NCI-H345 (cell line): ENCODE measurements at places on chromosomes 1 and 21.

DNA sequence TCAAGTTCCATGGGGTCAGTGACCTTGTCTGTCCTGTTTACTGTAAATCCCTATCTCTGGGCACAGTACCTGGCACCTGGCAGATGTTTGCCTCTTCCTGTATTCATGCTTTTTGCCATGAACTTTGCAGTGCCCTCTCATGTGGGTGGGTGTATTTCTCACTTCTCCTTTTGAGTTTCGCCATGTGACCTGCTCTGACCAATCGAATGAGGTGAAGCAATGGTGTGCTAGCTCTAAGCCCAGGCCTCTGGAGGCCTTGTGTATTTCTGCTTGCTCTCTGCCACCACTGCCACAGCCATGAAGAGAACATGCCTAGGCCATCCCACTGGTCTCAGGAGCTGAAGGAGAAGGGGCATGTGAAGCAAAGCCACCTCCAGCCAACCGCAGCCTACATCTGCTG, 185.5 kb upstream of the ZC3H12A start:
- DNase-seq = no peak

DNA sequence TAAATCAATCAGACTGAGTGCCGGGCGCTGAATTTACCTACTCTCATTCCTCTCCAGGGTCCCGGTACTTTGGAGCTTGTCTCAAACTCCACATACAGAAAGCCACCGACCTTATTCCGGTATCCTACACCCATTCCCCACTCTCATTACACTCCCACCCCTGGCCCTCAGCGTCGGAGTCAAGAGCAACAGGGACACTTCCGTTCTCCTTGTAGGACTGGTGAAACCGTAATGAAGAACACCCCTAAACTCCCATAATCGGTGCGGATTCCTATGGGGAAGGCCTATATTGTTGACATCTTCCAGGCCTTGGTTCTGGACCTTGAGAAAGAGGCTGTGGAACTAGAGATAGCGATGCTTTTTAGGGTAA, 798 bp downstream of the ZBED6 start:
- peak; percentile 36 for DNase-seq

DNA sequence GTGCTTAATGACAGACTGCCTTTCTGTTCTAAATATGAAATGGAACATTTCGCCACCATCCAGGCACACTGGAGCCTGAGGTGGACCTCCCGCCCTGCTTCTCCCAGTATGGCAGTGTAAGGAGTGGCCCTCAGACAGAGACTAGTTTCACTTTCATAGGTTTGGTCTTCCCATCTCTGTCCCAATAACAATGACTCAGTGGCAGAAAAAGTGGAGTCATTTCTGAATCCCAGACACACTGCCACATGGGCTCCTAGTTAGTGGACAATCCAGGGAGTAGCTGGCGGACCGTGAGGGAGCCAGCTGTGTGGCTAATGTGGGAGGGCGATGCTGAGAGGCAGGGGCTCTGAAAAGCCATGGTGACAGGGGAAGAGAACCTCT, 95.6 kb upstream of the TSPAN2 start:
- no peak for DNase-seq

DNA sequence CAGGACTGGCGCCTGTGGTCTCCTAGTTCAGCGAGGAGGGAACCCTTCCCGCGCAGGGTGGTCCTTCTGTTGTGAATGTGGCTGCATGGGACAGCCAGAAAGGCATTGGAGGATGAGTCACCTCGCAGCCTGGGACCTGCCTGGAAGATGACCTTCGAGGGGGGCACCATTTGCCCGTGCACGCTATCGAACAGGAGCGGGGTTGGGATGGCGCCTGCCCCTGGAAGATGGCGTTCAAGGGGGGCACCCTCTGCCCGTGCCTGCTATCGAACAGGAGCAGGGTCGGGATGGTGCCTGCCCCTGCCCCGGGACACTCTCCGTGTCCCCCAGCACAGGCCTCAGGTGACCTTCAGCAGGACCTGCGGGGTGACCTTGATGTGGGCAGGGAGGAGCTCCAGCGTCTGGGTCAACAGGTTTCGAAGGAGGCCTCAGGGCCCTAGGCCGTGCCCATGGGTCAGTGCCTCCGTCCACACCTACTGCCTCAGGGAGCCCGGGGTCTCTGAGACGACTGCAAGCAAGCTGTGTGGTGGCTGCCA, 1.7 kb upstream of the ACTRT2 start:
- no peak for DNase-seq

DNA sequence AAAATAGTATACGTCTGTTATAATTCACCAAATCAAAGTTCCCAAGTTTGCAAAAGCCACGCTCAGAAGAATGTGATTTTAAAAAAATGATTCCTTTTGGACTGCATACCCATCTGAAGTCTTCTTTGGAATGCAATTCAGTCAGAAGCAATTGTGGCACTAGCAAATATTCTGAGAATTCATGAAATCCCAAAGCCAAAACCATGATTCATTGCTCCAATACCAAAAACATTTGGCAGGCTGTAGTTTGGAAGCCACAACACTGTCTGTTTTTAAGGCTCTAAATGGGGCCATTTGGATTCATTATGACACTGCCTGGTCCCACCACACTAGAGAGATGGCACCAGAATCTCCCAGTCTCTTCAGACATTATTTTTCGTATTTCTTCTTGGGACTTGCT, 21.8 kb upstream of the LRRC53 start:
- DNase-seq = no peak

DNA sequence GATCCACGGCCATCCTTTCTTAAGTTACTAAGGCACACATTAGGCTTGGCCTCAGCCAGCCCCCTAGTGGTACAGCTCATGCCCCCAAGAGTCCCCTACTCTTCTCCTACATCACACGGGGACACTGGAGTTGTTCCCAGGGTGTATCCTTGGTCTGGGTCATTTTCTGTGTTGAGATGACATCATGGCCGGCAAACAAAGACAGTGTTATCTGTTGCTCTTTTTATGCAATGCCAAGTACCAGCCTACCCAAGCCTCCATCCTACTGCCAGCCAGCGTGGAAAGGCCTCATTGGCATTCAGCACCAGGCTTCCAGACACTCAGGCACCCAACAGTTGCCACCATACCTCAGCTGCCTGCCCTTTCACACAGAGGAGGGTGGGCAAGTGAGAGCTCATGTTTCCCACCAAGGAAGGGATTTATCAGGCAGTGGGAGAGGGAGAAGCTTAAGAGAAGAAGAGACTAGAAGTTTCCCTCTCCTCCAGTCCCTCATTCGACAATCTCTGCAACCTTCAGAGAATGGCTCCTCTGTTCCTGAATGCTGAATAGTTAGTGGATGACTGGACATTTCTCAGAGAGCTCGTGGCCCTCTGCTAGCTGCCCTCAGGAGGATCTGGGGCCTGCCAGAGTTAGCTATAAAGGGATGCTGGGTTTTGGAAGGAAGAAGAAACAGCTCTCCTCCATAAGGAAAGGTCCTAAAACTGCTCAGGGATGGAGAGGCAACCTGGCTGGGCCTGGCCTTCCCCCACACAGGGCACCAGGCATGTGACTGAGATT, 17.7 kb downstream of the CBR1 start:
- no peak for DNase-seq

DNA sequence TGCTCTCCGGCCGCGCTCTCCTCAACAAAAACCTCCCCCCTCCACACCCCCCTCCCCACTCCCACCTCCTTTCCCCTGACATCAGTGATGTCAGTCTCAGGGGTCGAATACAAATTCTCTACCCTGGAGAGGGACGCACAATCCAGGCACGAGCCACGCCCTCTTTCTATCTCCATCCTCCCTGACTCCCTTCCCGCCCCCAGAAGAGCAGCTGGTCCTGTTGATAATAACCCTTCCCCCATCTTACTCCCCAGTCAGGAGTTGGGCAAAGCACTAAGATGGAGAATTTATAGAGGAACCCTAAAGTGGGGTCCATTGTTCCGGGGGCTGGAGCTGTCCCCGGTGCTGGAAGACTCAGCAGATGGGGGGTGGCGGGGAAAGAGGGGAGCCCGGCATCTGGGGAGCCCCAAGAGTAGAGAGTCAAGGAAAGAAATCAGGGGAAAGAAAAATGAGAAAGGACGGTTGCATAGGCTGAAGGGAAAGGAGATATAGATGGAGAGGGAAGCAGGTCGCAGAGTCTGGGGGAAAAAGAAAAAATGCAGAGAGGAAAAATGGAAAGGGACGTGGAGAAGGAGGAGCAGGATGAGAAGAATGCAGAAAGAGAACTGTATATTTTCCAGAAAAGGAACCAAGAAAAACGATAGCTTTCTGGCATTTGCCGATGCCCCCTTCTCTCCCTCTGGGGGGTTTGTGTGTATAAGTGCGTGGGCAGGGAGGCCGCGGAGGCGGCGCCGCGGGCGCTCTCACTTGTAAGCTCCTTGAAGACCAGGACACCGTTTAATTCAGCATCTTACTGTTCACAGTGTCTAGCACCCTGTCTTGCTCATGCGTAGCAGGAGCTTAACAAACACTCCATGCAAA, at the start of gene CELF3:
Gene CELF3 (minus strand): TSS at position 33 of the 861 bp plus-strand sequence. CDS start 783 bp downstream, outside the sequence.
- DNase-seq = peak; percentile 100

GRCh38 chr1:43619996-43620920, 29.7 kb upstream of the KDM4A start:
- DNase-seq = no peak

DNA sequence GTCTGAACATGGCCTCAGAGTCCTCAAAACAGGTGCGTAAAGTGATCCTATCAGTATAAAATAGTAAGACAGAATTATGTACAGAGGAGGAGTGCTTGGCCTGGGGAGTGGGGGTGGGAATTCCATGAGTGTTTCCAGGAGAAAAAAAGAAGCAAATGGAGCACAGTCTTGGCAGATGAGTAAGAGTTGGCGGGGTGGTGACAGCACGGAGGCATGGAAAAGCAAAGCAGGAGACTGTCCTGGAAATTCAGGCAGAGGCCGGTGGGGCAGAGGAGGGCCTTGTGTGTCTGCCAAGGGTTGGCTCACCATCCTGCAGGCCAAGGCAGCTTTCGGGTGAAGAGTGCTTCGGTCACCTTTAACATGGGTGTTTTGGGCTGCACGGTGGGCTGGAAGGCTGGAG, 63.4 kb downstream of the OPTC start:
- DNase-seq = no peak

DNA sequence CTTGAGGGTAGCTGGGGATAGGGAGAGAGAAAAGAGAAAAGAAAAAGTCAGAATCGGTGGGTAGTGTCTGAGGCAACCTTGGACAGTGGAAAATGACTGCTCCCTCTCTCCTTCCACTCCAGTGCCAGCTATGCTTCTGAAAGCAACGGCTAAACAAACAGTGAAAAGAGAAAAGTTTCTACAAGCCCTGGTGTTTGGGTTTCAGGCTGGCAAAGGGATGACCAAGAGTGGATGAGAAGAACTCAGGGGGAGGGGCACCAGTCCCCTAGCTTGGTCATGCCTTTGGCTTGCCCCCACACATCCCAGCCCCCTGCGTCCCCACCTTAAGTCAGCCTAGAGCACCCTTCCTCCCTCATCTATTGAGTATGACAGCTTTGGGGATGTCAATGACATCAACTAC, 8.6 kb downstream of the IL22RA1 start:
- no peak for DNase-seq

DNA sequence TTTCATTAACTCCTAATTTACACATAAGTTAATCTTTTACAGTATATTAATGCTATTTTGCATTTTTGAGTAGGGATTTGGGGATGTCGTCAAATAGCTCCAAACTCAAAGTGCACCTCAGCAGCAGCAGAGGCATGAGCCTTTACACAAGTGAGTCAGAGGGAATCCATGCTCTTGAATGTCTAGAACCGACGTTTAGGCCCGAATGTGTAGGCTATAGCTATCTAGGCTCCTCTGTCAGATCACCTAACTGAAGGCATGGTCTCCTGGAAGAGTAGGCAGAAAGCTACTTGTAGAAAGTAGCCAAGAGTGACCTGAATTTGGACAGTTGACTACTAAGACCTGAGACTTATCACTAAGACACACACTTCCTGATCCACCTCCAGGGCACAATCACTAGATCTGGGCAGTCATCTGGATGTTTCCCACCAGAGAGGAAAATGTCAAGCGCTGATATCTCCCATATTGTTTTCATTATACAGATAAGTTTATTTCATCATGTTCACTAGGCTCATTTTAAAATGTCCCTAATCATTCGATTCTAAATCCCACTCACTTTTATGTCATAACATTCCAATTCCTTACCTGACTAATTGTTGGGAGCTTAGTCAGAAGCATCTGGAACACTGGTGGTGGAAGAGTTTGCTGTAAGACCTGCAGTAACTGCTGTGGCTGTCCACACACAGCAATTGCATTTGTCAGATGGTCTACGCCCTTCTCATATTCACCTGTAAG, 15.3 kb downstream of the TOMM20 start:
- DNase-seq = no peak

GRCh38 chr21:15077529-15078145, 12.8 kb upstream of the NRIP1 start:
- no peak for DNase-seq

- DNase-seq = no peak
Measured at GRCh38 chr1:36400825-36401601, 3.3 kb upstream of the LSM10 start.
